ENCODE measurements at places on chromosomes 7 and 10. TPM values are rescaled to one million over a fixed set of nuclear protein-coding genes. Genes with fewer than 3 reads are reported as not detected.
A peak's percentile ranks its signal among the peaks of the same experiment; 100 is the strongest.

GRCh38 chr7:130305433-130306042 lies 12.6 kb downstream of the CPA4 start:
- no peaks in the 10 kb centered on the region for H3K4me1 ChIP-seq
- no peaks in the 10 kb centered on the region for H3K36me3 ChIP-seq
- DNase-seq: no peak
- H3K27ac ChIP-seq: no peak overlapping the region

The MALSU1 gene
- 108 TPM for total RNA-seq

GRCh38 chr10:95413588-95413987 lies 122.8 kb upstream of the PDLIM1 start:
- H3K27me3 ChIP-seq: no peaks in the 10 kb centered on the region
- H3K36me3 ChIP-seq: no peaks in the 10 kb centered on the region
- H3K4me1 ChIP-seq: peaks cover 15% of the 10 kb centered on the region
- H3K4me3 ChIP-seq: no peak overlapping the region
- no peak for DNase-seq

- no peaks in the 10 kb centered on the region for H3K27me3 ChIP-seq
- H3K36me3 ChIP-seq: peaks cover 5% of the 10 kb centered on the region
- no peak for DNase-seq
- no peak overlapping the region for H3K27ac ChIP-seq
- H3K4me1 ChIP-seq: no peaks in the 10 kb centered on the region
Observed at GRCh38 chr7:4270268-4270667, 411.8 kb upstream of the FOXK1 start.

GRCh38 chr10:49310460-49310859 lies 11.5 kb downstream of the C10orf71 start:
- no peak overlapping the region for H3K27ac ChIP-seq
- DNase-seq: no peak
- no peaks in the 10 kb centered on the region for H3K4me1 ChIP-seq
- no peak overlapping the region for H3K4me3 ChIP-seq
- H3K36me3 ChIP-seq: no peaks in the 10 kb centered on the region
- H3K27me3 ChIP-seq: peaks cover 79% of the 10 kb centered on the region

- H3K4me3 ChIP-seq: no peak overlapping the region
- H3K4me1 ChIP-seq: no peaks in the 10 kb centered on the region
- H3K27me3 ChIP-seq: no peaks in the 10 kb centered on the region
- H3K36me3 ChIP-seq: peaks cover 10% of the 10 kb centered on the region
Observed at GRCh38 chr7:55515569-55516279, 56.6 kb downstream of the VOPP1 start.

The CAMK2B gene
- total RNA-seq: not detected

DNA sequence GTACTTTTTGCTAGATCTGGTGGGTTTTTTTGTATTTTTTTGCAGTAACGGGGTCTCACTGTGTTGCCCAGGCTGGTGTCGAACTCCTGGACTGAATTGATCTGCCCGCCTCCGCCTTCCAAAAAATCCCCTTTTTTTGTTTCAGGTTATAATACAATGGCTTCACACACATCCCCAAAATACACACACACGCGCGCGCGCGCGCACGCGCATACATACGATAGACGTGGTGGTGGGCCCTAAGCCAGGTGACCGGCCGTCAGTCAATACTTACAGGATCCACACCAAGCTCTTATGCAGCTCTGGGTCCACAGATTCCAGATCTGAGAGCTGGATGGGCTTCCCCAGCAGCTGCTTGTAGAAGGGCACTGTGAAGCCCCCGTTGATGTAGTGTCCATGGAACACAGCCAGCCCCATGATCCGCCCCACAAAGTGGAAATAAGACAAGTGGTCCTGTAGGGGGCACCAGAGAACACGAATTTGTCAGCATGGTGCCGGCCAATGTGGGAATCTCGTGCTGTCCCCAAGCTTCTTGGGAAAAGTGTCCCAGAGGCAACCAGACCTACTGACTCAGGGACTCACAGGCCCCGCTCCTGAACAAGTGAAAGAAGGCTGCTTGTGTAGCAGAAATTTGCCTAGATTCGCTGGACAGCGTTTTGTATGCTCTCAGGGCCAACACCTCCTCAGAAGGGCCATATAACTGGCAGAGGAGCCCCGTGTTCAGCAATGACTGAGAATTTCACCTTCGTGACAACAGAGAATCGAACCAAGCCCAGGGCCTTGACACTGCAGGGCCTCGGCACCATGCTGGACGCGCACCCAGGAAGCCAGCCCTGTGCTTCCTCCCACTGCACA lies 103.6 kb downstream of the SMURF1 start:
- no peak overlapping the region for H3K4me3 ChIP-seq
- peaks cover 10% of the 10 kb centered on the region for H3K4me1 ChIP-seq
- peaks cover 85% of the 10 kb centered on the region for H3K36me3 ChIP-seq
- DNase-seq: peak; percentile 80

- peak; percentile 10 for DNase-seq
- H3K4me1 ChIP-seq: peaks cover 10% of the 10 kb centered on the region
- H3K4me3 ChIP-seq: no peak overlapping the region
- no peaks in the 10 kb centered on the region for H3K27me3 ChIP-seq
Observed at GRCh38 chr7:90298145-90299038, 22.7 kb downstream of the FAM237B start.

- H3K27ac ChIP-seq: no peak overlapping the region
- H3K4me1 ChIP-seq: no peaks in the 10 kb centered on the region
- no peak overlapping the region for H3K4me3 ChIP-seq
Observed at GRCh38 chr10:89946106-89946505, 244.7 kb downstream of the KIF20B start.

DNA sequence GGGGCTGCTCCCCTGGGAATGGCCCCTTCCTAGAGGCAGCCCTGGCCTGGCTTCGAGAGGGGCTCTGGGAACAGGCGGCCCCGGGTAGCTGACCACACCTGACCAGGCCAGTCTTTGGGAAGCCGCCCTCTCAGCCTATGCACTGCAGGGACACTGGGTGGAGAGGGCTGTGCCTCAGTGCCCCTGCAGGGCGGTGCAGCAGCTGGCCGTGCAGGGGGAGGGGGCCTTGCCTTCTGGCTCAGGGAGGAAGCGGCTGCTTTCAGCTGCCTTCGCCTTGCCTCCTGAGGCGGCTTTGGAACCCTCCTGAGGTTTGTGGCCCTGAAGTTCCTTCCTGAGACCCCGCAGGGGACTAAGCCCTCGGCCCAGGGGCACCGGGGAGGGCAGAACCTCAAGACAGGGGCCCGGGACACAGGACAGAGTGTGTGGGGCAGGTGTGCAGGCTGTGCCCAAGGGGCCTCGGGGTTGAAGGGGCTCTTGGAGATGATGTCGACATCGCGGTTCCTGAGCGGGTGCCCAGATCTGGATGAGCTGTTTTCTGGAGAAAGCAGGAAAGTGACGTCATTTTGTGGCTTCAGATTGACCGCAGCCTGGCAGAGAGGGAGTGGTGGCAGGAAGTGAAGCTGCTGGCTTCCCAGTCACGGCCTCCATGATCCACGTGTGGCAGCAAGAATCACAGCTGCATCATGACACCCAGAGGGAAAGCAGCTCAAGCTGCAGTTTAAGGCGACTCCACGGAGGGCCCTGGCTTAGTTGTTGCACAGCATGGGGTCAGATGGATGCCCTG lies 17.7 kb downstream of the ADAM8 start:
- DNase-seq: peak; percentile 78
- peak overlapping the region; percentile 79 for H3K27ac ChIP-seq
- no peak overlapping the region for H3K4me3 ChIP-seq
- H3K36me3 ChIP-seq: peaks cover 23% of the 10 kb centered on the region
- peaks cover 19% of the 10 kb centered on the region for H3K4me1 ChIP-seq

The ATOH7 gene
- total RNA-seq: not detected

DNA sequence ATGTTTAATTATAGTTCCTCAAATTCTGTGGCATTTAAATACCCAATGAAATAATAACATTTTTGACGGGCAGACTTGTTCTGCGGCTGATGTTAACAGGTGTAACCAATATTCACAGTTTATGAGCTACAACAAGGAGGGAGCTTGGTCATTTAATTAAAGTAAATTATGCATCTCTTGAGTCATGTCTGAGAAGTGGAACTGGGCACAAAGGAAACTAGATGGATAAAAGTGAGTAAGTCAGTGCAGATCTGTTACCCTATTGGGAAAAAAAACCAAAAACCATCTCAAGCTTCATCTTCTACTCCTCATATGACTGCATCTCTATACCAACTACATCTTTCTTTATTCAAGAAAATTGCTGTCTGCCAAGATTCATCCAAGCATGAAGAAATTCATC lies 24.0 kb downstream of the ANKRD22 start:
- no peaks in the 10 kb centered on the region for H3K27me3 ChIP-seq
- no peaks in the 10 kb centered on the region for H3K4me1 ChIP-seq
- no peak overlapping the region for H3K27ac ChIP-seq
- no peak for DNase-seq

- H3K4me1 ChIP-seq: no peaks in the 10 kb centered on the region
- H3K27me3 ChIP-seq: peaks cover 50% of the 10 kb centered on the region
- no peak overlapping the region for H3K4me3 ChIP-seq
Observed at GRCh38 chr10:26243351-26243720, 26.8 kb downstream of the GAD2 start.

- H3K27ac ChIP-seq: no peak overlapping the region
- no peaks in the 10 kb centered on the region for H3K27me3 ChIP-seq
- H3K4me3 ChIP-seq: no peak overlapping the region
- no peaks in the 10 kb centered on the region for H3K4me1 ChIP-seq
- no peaks in the 10 kb centered on the region for H3K36me3 ChIP-seq
Observed at GRCh38 chr7:86956567-86956966, 102.9 kb downstream of the ELAPOR2 start.

The INPP5F gene
- total RNA-seq: 6.9 TPM

GRCh38 chr7:134276951-134277350 lies 39.8 kb downstream of the SLC35B4 start:
- H3K4me3 ChIP-seq: no peak overlapping the region
- no peaks in the 10 kb centered on the region for H3K27me3 ChIP-seq
- no peak overlapping the region for H3K27ac ChIP-seq
- H3K4me1 ChIP-seq: peaks cover 7% of the 10 kb centered on the region
- no peak for DNase-seq
- no peaks in the 10 kb centered on the region for H3K36me3 ChIP-seq

The PSMA2 gene
- total RNA-seq: 191 TPM

DNA sequence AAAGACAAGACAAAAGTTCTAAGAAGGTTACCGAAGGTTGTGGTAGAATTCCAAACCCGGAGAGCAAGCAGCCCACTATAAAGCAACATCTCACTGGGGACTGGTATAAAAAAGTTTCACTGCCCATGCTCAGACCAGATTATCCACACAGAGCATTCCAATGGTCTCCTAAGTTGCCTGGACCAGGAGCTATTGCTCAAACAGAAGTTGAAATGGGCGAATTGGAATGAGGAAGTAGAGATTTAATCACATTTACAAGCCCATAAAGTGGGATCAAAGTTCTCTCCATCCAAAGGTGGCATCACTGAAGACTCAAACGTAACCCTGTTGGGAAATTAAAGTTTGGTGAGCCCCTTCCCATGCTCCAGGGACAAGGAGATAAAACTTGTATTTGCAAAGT lies 19.8 kb downstream of the OR2F1 start:
- H3K27ac ChIP-seq: no peak overlapping the region
- no peaks in the 10 kb centered on the region for H3K27me3 ChIP-seq
- DNase-seq: peak; percentile 23
- H3K36me3 ChIP-seq: no peaks in the 10 kb centered on the region
- no peak overlapping the region for H3K4me3 ChIP-seq

- no peaks in the 10 kb centered on the region for H3K27me3 ChIP-seq
- no peak overlapping the region for H3K27ac ChIP-seq
- no peaks in the 10 kb centered on the region for H3K36me3 ChIP-seq
- peaks cover 17% of the 10 kb centered on the region for H3K4me1 ChIP-seq
- H3K4me3 ChIP-seq: no peak overlapping the region
- DNase-seq: no peak
Observed at GRCh38 chr7:124489925-124490324, 275.7 kb downstream of the GPR37 start.

GRCh38 chr7:66267249-66267648 lies 62.1 kb downstream of the TPST1 start:
- no peaks in the 10 kb centered on the region for H3K36me3 ChIP-seq
- DNase-seq: no peak
- H3K27ac ChIP-seq: no peak overlapping the region

The SPDYE5 gene
- not detected for total RNA-seq
